ENCODE measurements at places on chromosomes 7 and 10. TPM values are rescaled to one million over a fixed set of nuclear protein-coding genes. Genes with fewer than 3 reads are reported as not detected.

DNA sequence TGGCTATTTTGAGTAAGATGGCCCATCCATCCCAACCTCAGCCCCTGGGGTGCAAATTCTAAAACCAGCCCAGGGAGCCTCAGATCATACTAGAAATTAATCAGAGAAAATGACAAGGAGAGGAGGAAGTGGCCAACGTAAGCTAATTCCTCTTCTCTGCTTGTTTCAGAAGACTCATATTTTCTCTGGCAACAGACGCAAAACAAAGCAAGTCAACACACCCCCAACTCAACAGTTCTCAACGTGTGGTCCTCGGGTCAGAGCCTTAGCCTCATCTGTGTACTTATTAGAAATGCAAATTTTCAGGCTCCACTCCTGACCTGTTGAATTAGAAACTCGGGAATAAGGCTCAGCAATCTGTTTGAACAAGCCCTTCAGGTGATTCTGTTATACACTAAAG is 413.9 kb upstream of the AUTS2 start:
- no peak for DNase-seq

DNA sequence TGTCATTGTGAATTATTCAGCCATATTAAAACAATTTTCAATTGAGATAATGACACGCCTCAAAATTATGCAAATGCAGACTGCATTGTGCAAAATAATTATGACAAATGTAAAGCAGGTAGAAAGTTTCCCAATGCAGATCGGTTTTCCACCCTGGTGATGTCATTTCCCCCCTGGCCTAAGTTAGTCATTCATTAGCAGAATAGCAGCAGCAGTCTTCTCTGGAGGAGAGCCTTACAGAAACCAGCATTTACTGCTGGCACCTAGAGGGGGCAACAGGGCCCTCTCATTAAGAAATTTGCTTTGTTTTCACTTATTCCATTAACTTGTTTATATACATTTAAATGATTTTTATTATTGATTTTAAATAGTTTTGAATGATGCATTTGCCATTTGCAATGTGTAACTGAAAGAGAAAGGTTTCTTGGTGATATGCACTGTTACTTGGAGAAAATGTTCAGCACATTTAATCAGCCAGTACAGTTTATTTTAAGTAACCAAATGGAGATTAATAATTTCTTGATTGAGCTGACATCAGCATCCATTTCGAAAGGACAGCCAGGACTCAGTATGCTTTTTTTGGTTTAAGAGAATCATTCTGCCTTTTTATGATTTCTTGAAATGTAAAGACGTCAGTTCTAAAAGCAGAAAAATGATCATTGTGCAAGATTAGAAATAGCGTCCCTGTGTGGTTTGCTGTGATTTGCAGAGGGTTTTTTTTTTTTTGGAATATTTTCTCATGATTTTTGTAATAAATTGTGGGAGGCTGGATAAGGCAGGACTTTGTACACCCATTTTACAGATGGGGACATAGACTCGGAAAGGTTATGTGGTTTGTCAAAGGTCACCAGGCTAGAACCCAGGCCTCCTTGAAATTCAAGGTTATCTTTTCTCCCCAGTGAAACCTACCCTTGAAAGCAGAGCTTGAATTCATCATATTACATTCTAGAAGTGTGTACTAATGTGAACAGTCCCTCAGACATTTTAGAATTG is 3.5 kb downstream of the ARID5B start:
- DNase-seq: peak; percentile 62

DNA sequence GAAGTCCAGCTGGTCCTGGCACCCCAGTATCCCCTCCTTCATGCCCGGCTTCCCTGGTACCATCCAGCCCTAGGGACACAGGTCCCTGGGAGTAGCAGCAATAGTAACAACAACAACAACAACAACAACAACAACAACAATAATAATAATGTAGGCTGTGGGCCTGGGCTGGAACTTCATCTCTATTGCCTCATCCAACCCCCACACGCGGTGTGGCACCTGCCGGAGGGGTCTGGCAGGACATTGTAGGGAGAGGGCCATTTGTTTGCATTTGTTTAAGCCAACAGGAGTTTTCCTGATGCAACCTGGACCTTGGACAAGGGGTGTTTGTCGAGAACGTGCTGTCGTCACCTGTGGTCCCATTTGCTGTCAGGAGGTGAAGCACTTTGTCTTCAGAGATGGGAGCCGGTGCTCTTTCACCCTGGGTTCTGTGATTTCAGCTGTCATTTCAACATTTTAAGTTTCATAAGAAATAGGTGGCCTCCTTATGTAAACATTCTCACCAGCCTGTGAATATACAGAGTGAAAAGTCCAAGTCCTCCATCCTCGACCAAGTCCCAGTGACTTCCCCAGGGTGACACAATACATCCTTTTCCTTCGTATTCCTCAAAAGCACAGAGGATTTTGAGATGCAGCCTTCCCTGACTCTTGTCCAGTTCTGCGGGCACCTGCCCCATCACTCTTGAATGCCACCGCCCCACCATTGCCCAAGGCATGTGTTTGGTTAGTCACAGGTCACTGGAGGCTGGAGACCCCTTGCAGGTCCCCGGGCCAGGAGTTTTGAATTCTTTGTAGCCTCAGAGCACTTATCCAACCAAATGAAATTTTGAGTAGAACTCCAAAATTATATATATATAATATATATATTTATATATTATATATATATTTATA is 9.2 kb downstream of the LHPP start:
- no peak for DNase-seq

GRCh38 chr10:37741831-37742230 is 115.6 kb downstream of the ZNF248 start:
- DNase-seq: no peak

The PLAU gene
- 4.6 TPM for total RNA-seq
